Right cardiac atrium (tissue), 5 donors: ENCODE measurements at places on chromosomes 5 and 9.

DNA sequence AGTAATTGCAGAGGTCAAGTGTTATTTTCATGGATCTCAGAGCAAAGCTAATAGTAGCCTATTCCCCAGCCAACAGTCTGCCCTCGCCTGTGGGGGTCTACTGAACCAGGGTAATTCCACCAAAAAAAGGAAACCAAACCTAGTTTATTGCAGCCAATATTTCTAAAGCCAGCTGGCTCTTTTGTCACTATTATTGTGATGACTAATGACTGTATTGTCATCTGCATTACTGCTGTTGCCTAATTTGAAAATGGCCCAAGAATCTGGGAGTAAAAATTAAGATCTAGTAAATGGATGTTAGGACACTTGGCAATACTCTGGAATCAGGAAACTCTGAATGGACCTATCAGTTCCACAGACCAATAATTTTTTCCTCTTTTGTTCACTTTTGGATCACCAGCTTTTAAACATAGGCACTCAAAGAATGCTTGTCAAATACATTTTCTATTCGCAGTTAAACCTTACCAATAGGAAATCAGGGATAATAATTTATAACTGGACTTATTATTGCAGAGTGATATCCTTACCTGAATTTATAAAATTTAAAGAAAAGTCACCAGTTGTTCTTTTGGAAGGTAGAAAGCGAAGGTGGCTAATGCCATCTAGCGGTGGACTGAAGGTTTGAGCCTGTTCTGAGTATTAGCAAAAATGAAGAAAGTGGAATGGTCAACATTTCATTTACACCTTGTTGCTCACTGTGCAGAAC, 69.2 kb downstream of the SYK start:
- DNase-seq = no peak

GRCh38 chr5:41763574-41763973, 106.7 kb downstream of the OXCT1 start:
- DNase-seq = no peak

DNA sequence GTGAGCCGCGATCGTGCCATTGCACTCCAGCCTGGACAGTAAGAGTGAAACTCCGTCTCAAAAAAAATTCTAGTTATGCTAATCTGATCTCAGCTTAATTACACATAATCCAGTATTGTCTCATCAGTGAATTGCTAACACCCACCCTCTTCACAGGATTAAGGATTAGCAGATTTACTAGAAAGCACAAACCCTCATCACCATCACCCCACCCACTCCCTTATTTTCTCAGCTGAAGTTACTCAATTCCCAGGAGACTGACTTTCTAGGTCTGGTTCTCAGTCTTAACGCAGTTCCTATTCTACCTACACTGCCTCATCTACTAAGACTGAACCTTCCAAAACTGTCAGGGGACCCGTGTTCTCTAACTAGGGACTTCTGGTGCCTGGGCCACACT, 9.0 kb downstream of the TOR1B start:
- no peak for DNase-seq

GRCh38 chr5:145203193-145203592, 631.9 kb downstream of the PRELID2 start:
- no peak for DNase-seq

DNA sequence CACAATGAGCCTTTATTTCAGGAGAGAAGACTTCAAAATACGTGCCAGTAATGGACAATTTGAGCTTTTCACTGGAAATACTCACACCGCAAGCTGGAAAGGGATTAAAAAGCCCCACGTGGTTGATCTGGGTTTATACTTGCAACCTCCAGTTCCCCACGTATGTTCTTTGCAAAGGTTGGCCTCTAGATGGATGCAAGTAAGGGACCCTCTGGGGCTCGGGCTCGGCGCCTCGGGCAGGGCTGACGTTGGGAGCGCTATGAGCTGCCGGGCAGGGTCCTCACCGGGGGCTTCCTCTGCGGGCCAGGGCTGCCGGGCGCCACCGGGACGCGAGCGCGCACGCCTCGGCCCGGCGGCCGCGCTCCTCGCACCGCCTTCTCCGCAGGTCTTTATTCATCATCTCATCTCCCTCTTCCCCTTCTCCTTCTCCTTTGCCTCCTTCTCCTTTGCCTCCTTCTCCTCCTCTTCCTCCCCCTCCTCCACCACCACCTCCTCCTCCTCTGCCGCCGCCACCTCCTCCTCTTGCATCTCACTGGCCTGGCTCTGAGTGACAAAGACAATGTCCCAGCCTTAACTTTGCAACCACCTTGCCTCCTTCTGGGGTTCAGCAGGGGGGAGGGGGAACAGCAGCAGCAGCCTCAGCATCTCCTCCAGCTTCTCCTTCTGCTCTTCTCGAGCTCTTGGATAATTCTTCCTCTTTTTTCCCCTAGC, 701 bp upstream of the ZNF462 start:
- DNase-seq = peak; percentile 61

DNA sequence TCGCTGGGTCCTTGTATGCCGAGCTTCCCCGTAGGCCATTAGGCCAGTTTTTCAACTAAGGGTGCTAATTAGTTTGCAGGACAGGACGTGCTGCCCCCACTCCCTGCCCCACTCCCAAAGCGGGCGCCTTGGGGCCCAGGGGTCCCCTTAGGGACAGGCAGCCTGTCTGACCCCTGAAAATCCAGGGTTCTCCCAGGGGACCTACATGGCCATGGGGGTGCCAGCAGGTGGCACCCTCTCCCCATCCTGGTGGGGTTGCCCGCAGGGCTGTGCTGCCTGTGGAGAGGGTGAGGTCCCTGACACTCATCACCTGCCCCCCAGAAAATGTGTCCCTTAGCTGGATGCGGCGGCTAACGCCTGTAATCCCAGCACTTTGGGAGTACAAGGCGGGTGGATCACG, 8.5 kb upstream of the CCDC187 start:
- DNase-seq = peak; percentile 82

GRCh38 chr5:135869276-135869675, 26.4 kb downstream of the IL9 start:
- no peak for DNase-seq

GRCh38 chr5:141952020-141952419, 6.0 kb downstream of the PCDH12 start:
- DNase-seq = no peak

DNA sequence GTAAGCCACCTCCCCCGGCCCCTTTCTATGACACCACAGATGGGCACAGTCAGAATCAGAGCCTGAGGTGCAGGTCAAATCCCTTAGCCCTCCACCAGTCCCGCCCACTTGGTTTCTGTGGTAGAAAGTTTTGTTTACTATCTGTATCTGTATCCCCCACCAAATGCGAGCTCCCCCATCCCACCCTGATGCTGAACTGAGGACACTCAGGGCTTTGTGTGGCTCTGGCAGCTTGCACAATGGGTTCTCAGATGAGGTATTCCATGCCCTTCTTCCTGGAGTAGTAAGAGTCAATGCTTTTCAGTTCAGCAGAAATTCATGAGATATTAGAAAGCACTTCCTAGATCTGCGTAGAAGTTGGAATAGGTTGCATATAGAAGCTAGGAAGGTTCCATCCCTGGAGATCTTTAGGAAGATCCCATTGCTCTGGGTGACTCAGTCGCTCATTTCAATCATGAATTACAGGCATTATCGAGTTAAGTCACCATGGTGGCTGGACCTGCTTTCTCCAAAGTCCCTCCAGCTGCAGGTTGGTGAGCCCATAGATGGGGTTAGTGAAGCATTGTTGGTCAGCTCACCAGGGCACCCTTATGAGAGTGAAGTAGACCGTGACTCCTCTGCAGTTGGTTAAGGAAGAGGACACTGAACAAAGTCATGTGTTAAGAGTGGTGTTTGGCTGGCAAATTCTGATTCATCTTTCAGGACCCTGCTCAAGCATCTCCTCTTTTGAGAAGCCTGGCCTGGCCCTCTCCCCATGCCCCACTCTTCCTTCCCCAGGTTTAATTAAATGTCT, 10.6 kb upstream of the KCNIP1 start:
- no peak for DNase-seq

- no peak for DNase-seq
Measured at GRCh38 chr5:113083481-113083880, 106.9 kb downstream of the DCP2 start.

DNA sequence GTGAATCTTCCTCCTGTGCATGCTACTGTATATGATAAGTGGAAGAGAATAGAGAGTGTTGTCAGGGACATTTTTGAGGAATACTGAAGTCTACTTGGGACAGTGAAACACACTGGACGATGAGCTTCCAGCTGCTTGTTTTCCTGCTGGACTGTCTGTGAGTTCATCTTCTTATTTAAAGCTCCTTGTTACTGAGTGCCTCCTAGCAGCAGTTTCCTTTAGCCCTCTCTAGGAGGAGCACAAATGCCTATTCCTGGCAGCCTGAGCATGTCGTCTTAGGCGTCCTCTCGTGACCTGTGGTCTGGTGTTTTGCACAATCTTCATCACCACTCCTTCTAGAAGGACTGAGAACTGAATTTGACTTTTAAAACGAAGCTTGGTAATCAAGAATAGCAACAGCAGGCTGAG, 43.8 kb downstream of the ANKRD33B start:
- DNase-seq = peak; percentile 73

DNA sequence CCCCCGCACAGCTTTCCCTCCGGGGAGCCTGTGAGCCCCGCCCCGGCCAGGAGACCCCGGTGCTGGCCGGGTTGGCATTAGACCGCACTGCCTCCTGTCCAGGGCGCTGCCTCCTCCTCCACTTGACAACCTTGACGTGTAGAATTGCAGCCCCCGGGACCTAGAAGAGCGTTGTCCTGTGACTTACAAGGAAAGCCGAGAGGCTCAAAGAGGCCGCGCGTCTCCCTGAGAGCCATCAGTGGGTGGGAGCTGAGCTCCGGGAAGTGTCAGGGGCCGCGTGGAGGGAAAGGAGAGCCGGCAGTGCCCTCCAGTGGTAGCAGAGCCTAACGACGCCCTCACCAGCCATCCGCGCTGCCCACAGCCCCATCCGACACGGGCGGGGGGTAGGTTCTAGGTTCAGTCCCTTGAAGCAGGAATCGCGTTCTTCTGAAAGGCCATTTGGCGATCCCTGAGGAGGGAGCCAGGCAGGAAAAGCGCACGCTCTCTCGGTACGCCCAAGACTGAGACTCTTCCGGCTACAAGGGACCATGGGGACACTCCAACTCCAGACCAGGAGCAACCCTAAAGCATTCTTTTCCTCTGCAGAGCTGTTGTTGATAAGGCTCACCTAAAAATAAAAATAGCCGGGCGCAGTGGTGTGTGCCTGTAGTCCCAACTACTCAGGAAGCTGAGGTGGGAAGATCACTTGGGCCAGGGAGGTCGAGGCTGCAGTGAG, 40.6 kb upstream of the SAP30L start:
- DNase-seq = peak; percentile 83
